ENCODE measurements at places on chromosomes 2 and 18. TPM values are rescaled to one million over a fixed set of nuclear protein-coding genes. Genes with fewer than 3 reads are reported as not detected.

RAMP1 gene
- 6.2 TPM for total RNA-seq

NGEF gene
- 35.4 TPM for total RNA-seq

FOXI3 gene
- not detected for total RNA-seq

KCNG3 gene
- total RNA-seq = 0.29 TPM

CNGA3 gene
- total RNA-seq = not detected

SLC9A2 gene
- not detected for total RNA-seq

CDKL4 gene
- 0.12 TPM for total RNA-seq

All from RPMI7951 (cell line).